ENCODE measurements at places on chromosomes 3 and 15.
A peak's percentile ranks its signal among the peaks of the same experiment; 100 is the strongest.

- no peak for DNase-seq
Measured at GRCh38 chr15:71051539-71051938, 63.7 kb upstream of the THSD4 start.

GRCh38 chr3:65796676-65797075 is 242.0 kb downstream of the MAGI1 start:
- no peak for DNase-seq

DNA sequence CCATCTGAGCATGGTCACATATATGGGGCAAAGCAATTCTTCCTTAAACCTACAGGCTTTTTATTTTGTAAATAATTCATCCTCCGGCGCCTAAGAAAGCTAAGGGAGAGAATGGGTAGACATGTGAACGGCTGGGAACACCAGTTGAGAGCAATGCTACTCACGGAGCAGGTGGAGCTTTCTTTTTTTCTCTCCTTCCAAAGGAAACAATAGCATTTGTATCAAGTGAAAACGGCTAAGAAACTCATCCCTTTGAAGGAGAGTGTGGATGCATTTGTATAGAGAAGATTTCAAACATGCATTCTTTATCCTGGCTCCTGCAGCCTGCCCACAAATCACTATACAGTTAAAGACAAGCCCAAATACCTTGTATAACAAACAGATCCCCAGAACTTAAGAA is 637.8 kb downstream of the MAGI1 start:
- DNase-seq: no peak

- DNase-seq: no peak
Measured at GRCh38 chr3:178443634-178444033, 92.6 kb upstream of the KCNMB2 start.

GRCh38 chr3:168040607-168041208 is 55.0 kb downstream of the GOLIM4 start:
- peak; percentile 26 for DNase-seq

- no peak for DNase-seq
Measured at GRCh38 chr3:13768453-13768852, 111.4 kb downstream of the WNT7A start.

GRCh38 chr3:195868866-195869412 is 39.4 kb downstream of the TNK2 start:
- DNase-seq: no peak

GRCh38 chr3:12810961-12811360 is 14.5 kb downstream of the CAND2 start:
- DNase-seq: no peak

GRCh38 chr15:64599716-64600115 is 139.3 kb downstream of the ZNF609 start:
- DNase-seq: no peak

DNA sequence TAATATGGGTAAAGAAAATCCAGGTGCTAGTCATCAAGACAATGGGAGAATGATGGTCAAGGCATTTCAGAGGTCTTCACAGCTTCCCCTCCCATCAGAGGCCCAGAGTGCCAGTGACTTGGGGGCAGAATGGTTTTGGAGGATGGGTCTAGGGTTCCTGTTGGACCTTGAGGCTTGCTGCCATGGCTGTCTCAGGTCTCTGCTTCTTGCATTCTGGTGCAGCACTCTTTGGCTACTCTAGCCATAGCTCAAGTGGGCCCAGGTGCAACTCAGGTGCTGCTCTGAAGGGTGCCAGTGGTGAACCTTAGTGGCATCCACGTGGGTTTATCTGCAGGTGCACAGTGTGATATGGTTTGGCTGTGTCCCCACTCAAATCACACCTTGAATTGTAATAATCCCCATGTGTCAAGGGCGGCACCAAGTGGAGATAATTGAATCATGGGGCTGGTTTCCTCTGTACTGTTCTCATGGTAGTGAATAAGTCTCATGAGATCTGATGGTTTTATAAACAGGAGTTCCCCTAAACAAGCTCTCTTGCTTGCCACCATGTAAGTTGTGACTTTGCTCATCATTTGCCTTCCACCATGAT is 48.5 kb upstream of the PEX5L start:
- no peak for DNase-seq

GRCh38 chr15:76575679-76576078 is 239.1 kb downstream of the ISL2 start:
- no peak for DNase-seq

- DNase-seq: no peak
Measured at GRCh38 chr15:77002436-77002835, 7.5 kb downstream of the PSTPIP1 start.

- no peak for DNase-seq
Measured at GRCh38 chr3:146851665-146852064, 246.5 kb upstream of the PLSCR5 start.

DNA sequence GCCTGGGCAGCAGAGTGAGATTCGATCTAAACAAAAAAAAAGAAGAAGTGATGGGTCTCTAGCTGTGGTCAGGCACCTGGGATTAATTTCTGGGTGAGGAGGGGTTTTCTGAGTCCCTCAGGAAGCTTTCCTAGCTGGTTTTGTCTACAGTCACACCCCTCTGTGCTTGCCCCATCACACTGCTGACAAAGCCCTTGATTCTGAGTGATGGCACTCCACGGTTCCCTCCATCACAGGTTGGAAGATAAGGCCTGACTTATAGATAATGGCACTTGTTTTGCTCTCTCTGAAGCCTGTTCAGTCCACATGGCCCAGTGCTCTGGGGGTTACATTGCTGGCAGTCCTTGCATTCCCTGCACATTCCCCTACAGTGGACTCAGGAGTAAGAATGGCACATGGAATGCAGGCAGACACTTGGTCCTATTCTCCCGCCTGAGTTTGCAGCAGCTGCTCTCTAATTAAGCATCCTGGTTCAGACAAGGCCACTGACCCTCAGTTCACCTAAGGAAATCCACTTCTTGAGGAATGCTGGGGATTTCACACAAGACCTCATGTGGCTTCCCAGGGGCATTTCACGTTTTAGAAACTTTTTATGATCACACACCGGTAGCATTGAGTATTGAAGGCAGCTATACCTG is 81.0 kb upstream of the NMNAT3 start:
- no peak for DNase-seq

GRCh38 chr15:80179025-80179759 is 26.4 kb downstream of the FAH start:
- DNase-seq: no peak

DNA sequence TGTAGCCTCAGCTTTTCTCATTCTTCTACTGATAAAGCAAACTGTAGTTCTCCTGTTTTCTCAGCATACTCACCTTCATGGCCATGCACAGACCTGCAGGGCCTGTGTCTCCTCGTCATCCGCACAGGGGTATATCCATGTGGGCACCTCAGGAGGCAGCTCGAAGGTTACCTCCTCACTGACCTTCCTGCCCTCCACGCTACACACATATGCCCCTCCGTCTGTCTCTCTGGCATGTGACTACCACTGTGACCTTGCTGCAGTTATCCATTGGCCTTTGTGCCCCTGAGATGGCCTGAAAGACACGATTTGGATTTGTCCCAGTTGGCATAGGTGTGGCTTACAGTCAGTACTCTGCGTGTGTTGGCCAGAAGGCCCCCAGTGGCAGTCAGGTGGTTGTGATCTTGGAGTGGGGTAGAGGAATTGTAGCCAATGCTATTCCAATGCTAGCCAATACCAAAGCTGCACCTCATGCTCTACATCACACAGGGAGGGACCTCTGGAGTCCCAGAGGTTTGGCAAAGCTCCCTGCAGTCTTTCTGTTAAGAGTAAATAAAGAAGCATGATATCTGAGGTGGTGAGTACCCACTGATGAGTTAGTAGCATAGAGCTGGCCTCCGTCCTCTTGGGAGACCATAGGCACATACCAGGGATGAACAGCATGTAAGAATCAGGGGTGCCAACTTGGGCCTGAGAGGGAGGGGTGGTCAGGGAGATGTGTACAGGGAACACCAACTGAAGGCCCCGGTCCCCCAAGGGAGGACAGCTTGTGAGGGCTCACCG is 143.4 kb downstream of the EEFSEC start:
- no peak for DNase-seq

DNA sequence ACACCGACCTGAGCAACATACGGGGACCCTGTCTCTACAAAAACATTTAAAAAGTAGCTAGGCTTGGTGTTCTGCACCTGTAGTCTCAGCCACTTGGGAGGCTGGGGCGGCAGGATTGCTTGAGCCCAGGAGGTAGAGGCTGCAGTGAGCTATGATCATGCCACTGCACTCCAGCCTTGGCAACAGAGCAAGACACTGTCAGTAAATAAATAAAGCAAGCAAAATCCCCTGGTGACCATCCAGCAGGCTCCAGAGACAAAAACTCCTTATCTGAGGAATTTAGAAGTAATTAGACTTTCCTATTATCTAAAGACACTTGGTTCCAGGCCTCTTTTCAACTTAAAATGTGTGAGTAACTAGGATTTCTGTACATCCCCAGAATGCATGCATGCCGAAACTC is 29.5 kb upstream of the ZNF774 start:
- DNase-seq: no peak

DNA sequence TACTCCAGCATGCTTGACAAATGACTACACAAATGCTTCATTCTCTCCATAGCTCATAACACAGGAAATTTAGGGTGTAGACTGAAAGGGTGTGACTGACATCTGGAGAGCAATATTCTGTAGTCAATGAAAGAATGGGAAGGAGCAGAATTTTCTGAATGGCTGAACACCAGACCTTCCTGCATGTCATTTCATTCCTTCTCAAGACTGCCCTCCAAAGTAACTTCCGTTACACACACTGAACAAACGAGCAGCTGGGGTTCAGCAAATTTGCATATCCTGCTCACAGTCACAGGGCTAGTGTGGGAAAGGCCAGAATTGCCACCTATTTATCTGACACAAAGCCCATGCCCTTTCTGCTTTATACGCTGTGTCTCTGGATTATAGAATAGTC is 325.0 kb upstream of the CFAP20DC start:
- DNase-seq: peak; percentile 60
